ENCODE measurements at places on chromosomes 2 and 18.

DNA sequence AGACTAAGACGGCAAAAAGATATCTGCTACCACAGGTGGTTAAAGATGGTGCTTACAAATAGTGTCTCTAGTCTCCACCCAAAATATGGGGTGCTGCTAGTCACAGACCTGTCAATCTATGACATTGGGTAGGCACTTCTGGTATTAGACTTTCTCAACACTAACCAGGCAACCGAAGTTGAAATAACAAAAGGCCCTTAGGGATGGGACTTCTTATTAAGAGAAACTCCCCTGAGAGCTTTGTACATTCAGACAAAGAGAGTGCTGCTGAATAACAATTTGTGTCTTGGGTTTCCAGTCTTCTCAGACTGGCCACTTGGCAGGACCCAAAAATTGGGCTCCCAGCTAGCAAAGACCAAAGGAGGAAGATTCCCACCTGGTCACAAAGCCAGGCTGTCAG, 310.0 kb downstream of the CNTNAP5 start:
- no peak for DNase-seq

- no peak for DNase-seq
Observed at GRCh38 chr18:70021043-70021442, 73.4 kb upstream of the CD226 start.

GRCh38 chr2:16034151-16034974, 94.0 kb downstream of the MYCN start:
- DNase-seq: no peak

GRCh38 chr2:83172841-83173240, 1286.2 kb downstream of the SUCLG1 start:
- peak; percentile 28 for DNase-seq

DNA sequence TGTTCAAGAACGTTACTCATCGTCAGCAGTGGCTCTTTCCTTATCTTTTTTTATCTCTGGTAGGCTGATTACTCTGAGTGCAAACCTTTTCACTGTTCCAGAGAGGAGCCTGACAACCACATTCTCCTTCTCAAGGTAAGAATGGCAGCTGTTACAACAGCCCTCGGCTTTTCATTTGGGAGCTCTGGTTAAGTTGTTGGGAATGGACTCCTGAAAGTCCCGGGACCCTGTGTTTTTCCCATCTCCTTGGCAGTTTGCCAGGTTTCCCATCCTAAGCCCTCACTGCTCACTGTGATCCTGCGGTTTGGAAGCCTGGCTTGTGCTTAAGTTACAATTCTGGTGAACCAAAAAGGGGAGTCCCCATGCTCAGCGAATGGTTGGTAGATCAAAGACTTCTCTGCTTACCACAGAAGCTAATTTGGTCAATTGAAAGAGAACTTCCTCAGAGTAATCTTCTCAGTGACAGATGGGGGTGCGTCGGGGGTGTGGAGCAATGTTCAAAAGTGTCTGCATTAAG, 122.3 kb downstream of the LYPD6B start:
- peak; percentile 30 for DNase-seq

DNA sequence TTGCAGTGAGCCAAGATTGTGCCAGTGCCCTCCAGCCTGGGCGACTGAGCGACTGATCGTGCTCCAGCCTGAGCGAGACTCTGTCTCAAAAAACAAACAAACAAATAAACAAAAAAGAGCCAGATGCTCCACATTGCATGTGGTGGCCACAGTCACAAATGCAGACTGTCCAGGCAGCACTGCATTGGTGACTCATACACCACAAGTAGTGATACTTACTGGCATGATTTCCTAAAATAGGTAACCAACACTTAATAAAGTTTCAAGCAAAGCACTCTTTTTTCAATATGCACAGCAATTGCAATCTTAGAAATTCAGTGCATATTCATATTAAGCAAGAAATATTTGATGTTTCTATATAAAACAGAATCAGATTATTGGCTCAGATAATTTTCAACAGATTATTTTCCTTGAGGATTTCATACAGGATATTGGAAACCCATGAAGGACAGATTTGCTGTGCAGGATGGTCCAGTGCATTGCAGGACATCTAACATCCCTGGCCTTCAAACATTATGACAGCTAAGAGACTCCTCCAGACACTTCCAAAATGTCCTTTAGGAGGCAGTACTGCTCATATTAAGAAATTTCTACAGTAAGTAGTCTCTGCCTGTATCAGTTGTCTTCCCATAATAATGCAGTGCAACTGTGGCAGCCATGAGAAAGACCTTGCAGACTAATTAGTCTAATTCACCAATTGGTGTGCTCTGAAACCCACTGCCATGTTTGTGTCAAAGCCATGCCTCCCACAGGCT, 10.5 kb upstream of the SLC1A4 start:
- DNase-seq: no peak

- DNase-seq: no peak
Observed at GRCh38 chr18:78213361-78213994, 766.1 kb upstream of the SALL3 start.

GRCh38 chr2:6887751-6888192, 10.2 kb downstream of the RSAD2 start:
- DNase-seq: no peak

- peak; percentile 3 for DNase-seq
Observed at GRCh38 chr2:187710791-187711521, 156.7 kb upstream of the TFPI start.

GRCh38 chr2:98027538-98027937, 31.8 kb upstream of the TMEM131 start:
- no peak for DNase-seq

GRCh38 chr2:68716604-68717304, 17.9 kb upstream of the ARHGAP25 start:
- no peak for DNase-seq

GRCh38 chr18:36513556-36513955, 216.0 kb downstream of the FHOD3 start:
- no peak for DNase-seq

DNA sequence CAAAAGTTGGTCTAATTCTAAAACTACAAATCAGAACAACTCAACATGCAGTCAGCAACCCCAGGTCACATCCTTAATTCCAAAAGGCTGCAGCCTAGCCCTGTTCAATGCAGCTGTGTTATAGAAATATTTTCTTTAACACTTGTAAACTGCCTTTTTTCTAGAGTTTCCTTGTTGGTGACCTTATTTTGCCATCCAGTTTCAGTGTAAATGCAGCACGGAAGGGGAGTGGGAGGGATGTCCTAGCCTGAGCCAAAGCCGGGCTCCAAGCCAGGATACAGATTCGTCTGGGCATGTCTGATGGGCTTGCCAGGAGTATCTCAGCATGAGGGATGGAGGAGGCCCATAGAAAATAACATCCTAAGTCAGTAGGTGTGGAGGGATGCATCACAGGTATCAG, 17.7 kb upstream of the SP3 start:
- peak; percentile 91 for DNase-seq

GRCh38 chr2:238064376-238064775, 3.6 kb downstream of the SCLY start:
- DNase-seq: no peak

GRCh38 chr2:235091421-235091820, 139.6 kb downstream of the SH3BP4 start:
- DNase-seq: no peak

DNA sequence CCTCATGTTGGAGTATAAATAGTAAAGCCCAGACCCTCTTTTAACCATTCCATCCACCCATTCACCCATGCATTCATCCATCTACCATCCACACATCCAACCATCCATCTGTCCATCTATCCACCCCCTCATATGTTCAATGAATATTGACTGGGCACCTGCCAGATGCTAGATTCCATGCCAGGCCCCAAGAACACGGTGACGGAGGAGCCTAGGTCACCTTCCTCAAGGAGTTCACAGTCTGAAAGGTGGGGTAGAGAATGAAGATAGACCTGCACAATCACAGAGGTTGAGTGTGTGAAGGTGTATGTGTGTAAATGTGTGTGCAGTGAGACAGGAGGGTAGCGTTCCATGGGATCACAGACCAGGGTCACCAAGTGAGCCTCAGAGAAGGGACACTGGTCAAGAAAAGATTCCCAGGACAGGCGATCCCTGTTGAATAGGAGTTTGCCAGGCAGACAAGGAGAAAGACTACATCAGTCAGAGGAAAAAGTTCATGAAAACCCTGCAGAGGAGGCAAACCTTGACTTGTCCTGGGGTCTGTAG, 287.2 kb downstream of the CYP26B1 start:
- DNase-seq: no peak

- peak; percentile 27 for DNase-seq
Observed at GRCh38 chr2:212814941-212815340, 276.3 kb upstream of the ERBB4 start.

DNA sequence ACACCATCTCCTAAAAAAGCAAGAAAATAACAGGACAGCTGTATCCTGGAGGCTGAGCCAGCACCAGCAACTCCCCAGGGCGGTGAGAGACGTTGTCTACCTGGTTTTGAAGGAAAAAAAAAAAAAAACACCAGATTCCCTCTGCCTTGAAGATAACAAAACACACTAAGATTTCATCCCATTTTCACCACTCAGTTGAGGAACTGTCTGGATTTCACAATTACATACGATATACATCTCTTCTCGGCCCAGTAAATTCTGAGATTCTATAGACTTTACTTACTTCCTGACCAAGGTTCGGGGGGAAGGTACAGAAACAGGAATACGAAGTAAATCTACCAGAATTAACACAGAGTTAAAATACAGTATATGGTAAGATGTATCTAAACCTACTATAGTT, 8.5 kb downstream of the ZNF516 start:
- no peak for DNase-seq

- peak; percentile 79 for DNase-seq
Observed at GRCh38 chr2:42086500-42086953, 38.7 kb downstream of the PKDCC start.

DNA sequence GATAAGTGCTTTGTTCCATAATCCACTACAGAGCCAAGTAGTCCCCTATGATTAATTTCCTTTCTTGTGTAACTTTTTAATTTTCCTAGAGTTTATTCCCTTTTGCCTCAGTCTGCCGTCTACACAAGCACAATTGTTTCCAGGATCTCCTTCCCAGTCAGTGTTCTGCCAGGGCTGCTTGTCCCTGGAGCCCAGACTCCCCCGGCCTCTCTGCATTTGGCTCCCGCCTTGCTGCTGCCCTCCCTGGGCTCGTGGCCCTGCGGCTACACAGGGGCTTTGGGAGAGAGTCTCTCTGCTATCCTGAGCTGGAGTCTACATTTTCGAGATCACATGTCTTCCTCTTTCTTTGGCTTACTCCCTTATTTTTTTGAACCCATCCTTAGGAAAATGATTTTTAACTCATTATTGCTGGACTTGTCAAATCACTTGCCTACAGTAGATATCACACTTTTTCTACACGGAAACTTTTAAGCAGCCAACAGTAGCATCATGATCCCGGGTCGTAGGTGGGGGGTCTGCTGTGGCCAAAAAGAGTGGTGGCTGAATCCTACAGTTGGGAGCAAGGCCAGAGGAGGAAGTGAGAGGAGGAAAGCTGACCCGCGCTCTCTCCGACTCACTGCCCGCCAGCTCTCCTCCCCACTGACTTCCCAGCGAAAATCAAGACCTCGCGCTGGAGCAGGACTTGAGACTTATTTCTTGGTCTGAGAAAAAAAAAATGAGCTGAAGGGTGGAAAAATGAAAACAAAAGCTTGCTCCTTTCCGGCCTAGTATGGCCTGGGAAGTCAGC, 9.4 kb downstream of the FBLN7 start:
- no peak for DNase-seq

DNA sequence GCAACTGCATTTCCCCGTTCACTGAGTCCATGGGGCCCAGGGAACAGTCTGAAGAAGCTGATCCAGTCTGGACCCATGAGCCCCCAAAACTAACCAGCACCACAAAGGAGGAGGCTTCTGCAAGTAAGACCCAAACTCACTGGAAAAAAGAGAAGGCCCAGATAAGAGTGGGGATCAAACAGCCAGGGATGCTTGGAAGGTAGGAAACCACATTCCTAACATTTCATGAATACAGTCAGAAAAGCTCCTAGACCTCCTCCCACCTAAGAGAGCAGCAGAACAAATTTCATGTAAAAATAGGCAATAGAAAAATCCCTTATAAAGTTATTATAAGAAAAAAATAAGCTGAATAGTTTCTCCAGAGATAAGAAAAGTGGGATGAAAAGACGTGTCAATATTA, 30.3 kb downstream of the TUBB6 start:
- no peak for DNase-seq

- no peak for DNase-seq
Observed at GRCh38 chr2:138853296-138853695, 73.1 kb upstream of the NXPH2 start.

- DNase-seq: no peak
Observed at GRCh38 chr18:2960983-2961696, 51.8 kb downstream of the LPIN2 start.

GRCh38 chr2:159921752-159922404, 123.9 kb upstream of the CD302 start:
- peak; percentile 24 for DNase-seq

DNA sequence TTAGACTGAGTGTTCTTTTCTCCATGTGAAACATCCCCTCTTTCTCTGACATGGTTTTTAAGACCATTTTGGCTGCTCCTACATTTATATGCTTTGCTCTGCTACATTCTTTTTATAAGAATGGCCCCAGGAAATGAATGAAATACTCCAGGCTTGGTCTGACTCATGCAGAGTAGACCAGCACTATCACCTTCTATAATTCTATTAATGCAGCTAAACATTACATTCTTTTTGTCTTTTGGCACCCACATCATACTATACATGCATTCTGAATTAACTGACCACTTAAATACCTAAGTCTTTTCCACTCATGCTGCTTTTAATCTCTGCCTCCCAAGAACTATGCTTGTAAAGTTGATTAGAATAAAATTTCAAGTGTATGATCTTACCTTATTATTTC, 94.1 kb downstream of the AAK1 start:
- peak; percentile 36 for DNase-seq

DNA sequence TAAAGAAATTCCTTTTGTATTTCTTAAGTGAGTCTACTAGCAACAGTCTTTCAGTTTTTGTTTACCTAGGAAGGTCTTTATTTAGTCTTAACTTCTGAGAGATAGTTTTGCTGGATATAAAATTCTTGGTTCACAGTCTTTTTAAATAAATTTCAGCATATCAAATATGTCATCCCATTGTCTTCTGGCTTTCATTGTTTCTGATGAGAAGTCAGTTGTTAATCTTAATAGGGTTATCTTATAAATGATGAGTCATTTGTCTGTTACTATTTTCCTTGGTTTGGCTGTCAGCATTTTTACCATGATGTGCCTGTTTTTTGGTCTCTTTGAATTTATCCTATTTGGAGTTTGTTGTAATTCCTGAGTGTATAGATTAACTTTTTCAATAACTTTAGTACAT, 129.3 kb downstream of the FAM210A start:
- no peak for DNase-seq
